Placental pericyte (primary cell): ENCODE measurements at places on chromosomes 7 and 10. TPM values are rescaled to one million over a fixed set of nuclear protein-coding genes. Genes with fewer than 3 reads are reported as not detected.

The ARHGEF35 gene
- total RNA-seq = 0.66 and 1.1 TPM in 2 replicates

The POLR2J3 gene
- total RNA-seq = 36.1 and 48.8 TPM in 2 replicates

The LMTK2 gene
- 14.3 and 16.0 TPM in 2 replicates for total RNA-seq

The C10orf53 gene
- not detected in 2 replicates for total RNA-seq

The GIMAP4 gene
- 0.14 TPM in 1 of 2 replicates, not detected in the other for total RNA-seq

The PRSS37 gene
- total RNA-seq = not detected in 2 replicates

The SH2D4B gene
- 0.22 and 0.29 TPM in 2 replicates for total RNA-seq

The FAM25C gene
- total RNA-seq = not detected in 2 replicates

The GPR37 gene
- 2.6 and 4.6 TPM in 2 replicates for total RNA-seq

The PAPOLB gene
- total RNA-seq = under 0.01 and 0.14 TPM in 2 replicates

The NAPEPLD gene
- 3.3 and 6.2 TPM in 2 replicates for total RNA-seq

The NAT16 gene
- not detected in 2 replicates for total RNA-seq

The NYAP1 gene
- 0.72 and 1.8 TPM in 2 replicates for total RNA-seq

The ST7 gene
- total RNA-seq = 25.4 and 34.2 TPM in 2 replicates

The HMX3 gene
- not detected in 2 replicates for total RNA-seq

The ZNF736 gene
- 6.6 and 8.9 TPM in 2 replicates for total RNA-seq

The VSIR gene
- 14.7 and 21.7 TPM in 2 replicates for total RNA-seq

The HMX2 gene
- not detected in 2 replicates for total RNA-seq

The EBF3 gene
- total RNA-seq = 0.14 TPM in 1 of 2 replicates, not detected in the other

The CCDC186 gene
- 22.5 and 25.8 TPM in 2 replicates for total RNA-seq

The IQUB gene
- 0.57 and 0.66 TPM in 2 replicates for total RNA-seq

The COL1A2 gene
- 2,752 and 5,307 TPM in 2 replicates for total RNA-seq

The TMEM273 gene
- total RNA-seq = 0.43 TPM in 1 of 2 replicates, not detected in the other

The ELFN1 gene
- total RNA-seq = under 0.01 and 1.3 TPM in 2 replicates

The MAT1A gene
- total RNA-seq = not detected in 2 replicates

The JCAD gene
- total RNA-seq = 7.7 and 10.2 TPM in 2 replicates

The TMEM26 gene
- 1.1 and 6.2 TPM in 2 replicates for total RNA-seq

The LLCFC1 gene
- total RNA-seq = not detected in 2 replicates

The GPR158 gene
- total RNA-seq = 2.0 and 3.9 TPM in 2 replicates

The ST8SIA6 gene
- total RNA-seq = 0.14 TPM in 1 of 2 replicates, not detected in the other

The RGR gene
- total RNA-seq = not detected in 2 replicates

The BLNK gene
- total RNA-seq = not detected in 2 replicates

The ECHDC3 gene
- total RNA-seq = 2.3 and 7.4 TPM in 2 replicates

The LDB3 gene
- under 0.01 TPM in 1 of 2 replicates, not detected in the other for total RNA-seq

The CALHM3 gene
- total RNA-seq = not detected in 2 replicates

The EPHB6 gene
- 2.4 and 26.8 TPM in 2 replicates for total RNA-seq

The COL28A1 gene
- total RNA-seq = not detected in 2 replicates

The SLC26A3 gene
- not detected in 2 replicates for total RNA-seq

The VWC2 gene
- total RNA-seq = not detected in 2 replicates

The UPK3B gene
- not detected in 2 replicates for total RNA-seq

The EMX2 gene
- total RNA-seq = 0.22 and 0.57 TPM in 2 replicates

The CCL24 gene
- 0.44 TPM in 1 of 2 replicates, not detected in the other for total RNA-seq

The CPEB3 gene
- total RNA-seq = 0.86 and 1.8 TPM in 2 replicates

The KCP gene
- total RNA-seq = 0.14 and 0.44 TPM in 2 replicates

The AGAP3 gene
- total RNA-seq = 79.2 and 89.7 TPM in 2 replicates

The KLLN gene
- 0.66 and 1.0 TPM in 2 replicates for total RNA-seq

The PLXDC2 gene
- 3.6 and 4.6 TPM in 2 replicates for total RNA-seq

The OR2A7 gene
- 0.22 and 0.57 TPM in 2 replicates for total RNA-seq

The CRPPA gene
- 1.3 and 2.9 TPM in 2 replicates for total RNA-seq

The DNAJC2 gene
- 21.2 and 25.8 TPM in 2 replicates for total RNA-seq

The CTNNA3 gene
- not detected in 2 replicates for total RNA-seq

The CYP3A7 gene
- total RNA-seq = 0.44 TPM in 1 of 2 replicates, not detected in the other

The ZNF33B gene
- 4.4 and 7.7 TPM in 2 replicates for total RNA-seq

The PRKAG2 gene
- total RNA-seq = 15.6 and 19.3 TPM in 2 replicates

The AGAP6 gene
- 3.9 and 4.0 TPM in 2 replicates for total RNA-seq

The ACTL6B gene
- not detected in 2 replicates for total RNA-seq

The SPDYE9 gene
- not detected in 2 replicates for total RNA-seq
